ENCODE measurements at places on chromosomes 6 and 20.

- no peaks in the 10 kb centered on the region for H3K4me1 ChIP-seq
- no peaks in the 10 kb centered on the region for H3K36me3 ChIP-seq
- no peaks in the 10 kb centered on the region for H3K27me3 ChIP-seq
- H3K27ac ChIP-seq: no peak overlapping the region
Measured at GRCh38 chr6:5763407-5763806, 243.3 kb downstream of the NRN1 start.

GRCh38 chr20:7180256-7181045, 413.0 kb downstream of the BMP2 start:
- no peak overlapping the region for H3K4me3 ChIP-seq
- H3K27me3 ChIP-seq: no peaks in the 10 kb centered on the region
- no peak overlapping the region for H3K27ac ChIP-seq
- no peaks in the 10 kb centered on the region for H3K36me3 ChIP-seq
- no peaks in the 10 kb centered on the region for H3K4me1 ChIP-seq

GRCh38 chr6:10626154-10626741, 68.2 kb downstream of the C6orf52 start:
- DNase-seq: no peak
- no peaks in the 10 kb centered on the region for H3K36me3 ChIP-seq
- H3K4me3 ChIP-seq: no peak overlapping the region
- no peaks in the 10 kb centered on the region for H3K4me1 ChIP-seq
- no peaks in the 10 kb centered on the region for H3K27me3 ChIP-seq

GRCh38 chr6:1612299-1612973, 2.7 kb downstream of the FOXC1 start:
- peak overlapping the region; percentile 58 for H3K4me3 ChIP-seq
- peaks cover 5% of the 10 kb centered on the region for H3K27me3 ChIP-seq
- no peak for DNase-seq
- H3K36me3 ChIP-seq: no peaks in the 10 kb centered on the region
- peaks cover under 1% of the 10 kb centered on the region for H3K4me1 ChIP-seq

- no peak overlapping the region for H3K27ac ChIP-seq
- no peaks in the 10 kb centered on the region for H3K36me3 ChIP-seq
- no peaks in the 10 kb centered on the region for H3K4me1 ChIP-seq
- H3K4me3 ChIP-seq: no peak overlapping the region
- H3K27me3 ChIP-seq: no peaks in the 10 kb centered on the region
Measured at GRCh38 chr6:786946-787763, 94.2 kb upstream of the EXOC2 start.

DNA sequence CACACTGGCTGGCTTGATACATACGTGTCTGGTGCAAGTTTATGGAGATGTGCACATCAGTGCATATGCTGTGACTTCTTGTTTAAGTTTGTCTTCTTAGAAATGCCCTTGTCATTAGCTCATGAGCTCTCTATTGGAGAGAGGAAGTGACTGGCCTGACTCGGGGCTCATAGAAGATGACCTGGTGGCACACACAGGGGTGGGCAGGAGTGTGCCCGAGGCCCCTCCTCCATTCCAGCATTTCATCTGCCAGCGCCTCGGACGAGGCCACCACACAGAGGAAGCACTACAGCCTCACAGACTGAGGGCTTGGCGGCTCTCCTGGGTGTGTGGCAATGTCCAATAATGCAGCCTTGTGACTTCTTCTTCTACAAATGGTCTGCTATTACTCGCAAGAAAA, 109.7 kb downstream of the FAM120B start:
- no peaks in the 10 kb centered on the region for H3K4me1 ChIP-seq
- H3K36me3 ChIP-seq: no peaks in the 10 kb centered on the region

- no peaks in the 10 kb centered on the region for H3K4me1 ChIP-seq
- no peak overlapping the region for H3K27ac ChIP-seq
- H3K36me3 ChIP-seq: no peaks in the 10 kb centered on the region
- H3K27me3 ChIP-seq: no peaks in the 10 kb centered on the region
Measured at GRCh38 chr6:6221787-6222535, 98.5 kb downstream of the F13A1 start.

DNA sequence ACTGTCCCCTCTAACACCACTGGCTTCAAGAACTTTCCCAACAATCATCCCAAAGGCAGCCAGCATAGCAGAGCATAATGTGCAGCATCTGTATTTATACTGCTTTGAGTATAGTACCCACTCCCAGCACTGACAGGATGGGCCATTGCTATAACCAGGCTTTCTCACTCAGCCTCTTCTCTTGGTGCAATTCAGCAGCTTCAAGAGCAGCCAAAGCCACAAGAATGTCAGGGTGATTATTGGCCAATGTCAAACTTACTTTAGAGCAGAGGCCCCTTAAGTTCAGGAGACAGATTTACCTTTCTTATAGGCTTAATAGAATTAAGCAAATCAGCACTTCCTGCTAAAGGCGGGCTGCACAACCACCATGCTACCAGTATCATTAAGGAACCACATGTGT, 232.4 kb upstream of the RSPO3 start:
- no peaks in the 10 kb centered on the region for H3K27me3 ChIP-seq
- H3K27ac ChIP-seq: no peak overlapping the region
- no peaks in the 10 kb centered on the region for H3K36me3 ChIP-seq
- DNase-seq: no peak
- no peak overlapping the region for H3K4me3 ChIP-seq

- no peak overlapping the region for H3K27ac ChIP-seq
- no peak overlapping the region for H3K4me3 ChIP-seq
- H3K4me1 ChIP-seq: no peaks in the 10 kb centered on the region
- H3K27me3 ChIP-seq: peaks cover 5% of the 10 kb centered on the region
- DNase-seq: no peak
Measured at GRCh38 chr20:61846741-61847419, 218.8 kb downstream of the TAF4 start.

GRCh38 chr6:130447374-130447773, 81.6 kb downstream of the TMEM200A start:
- H3K4me3 ChIP-seq: no peak overlapping the region
- DNase-seq: no peak
- H3K27me3 ChIP-seq: no peaks in the 10 kb centered on the region
- H3K4me1 ChIP-seq: no peaks in the 10 kb centered on the region
- no peak overlapping the region for H3K27ac ChIP-seq

DNA sequence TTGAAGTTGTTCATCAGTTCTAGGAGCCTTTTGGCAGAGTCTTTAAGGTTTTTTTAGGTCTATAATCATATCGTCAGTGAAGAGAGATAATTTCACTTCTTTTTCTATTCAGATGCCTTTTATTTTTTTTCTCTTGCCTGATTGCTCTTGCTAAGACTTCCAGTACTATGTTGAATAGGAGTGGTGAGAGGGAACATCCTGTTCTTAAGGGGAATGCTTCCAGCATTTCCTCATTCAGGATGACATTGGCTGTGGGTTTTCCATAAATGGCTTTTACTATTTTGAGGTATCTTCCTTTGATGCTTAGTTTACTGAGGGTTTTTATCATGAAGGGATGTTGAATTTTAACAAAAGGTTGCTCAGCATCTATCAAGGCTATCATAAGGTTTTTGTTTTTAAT, 109.5 kb downstream of the CLVS2 start:
- no peak overlapping the region for H3K4me3 ChIP-seq
- H3K27ac ChIP-seq: no peak overlapping the region
- no peaks in the 10 kb centered on the region for H3K36me3 ChIP-seq

GRCh38 chr20:58202044-58202443, 26.4 kb downstream of the ANKRD60 start:
- no peaks in the 10 kb centered on the region for H3K36me3 ChIP-seq
- H3K4me3 ChIP-seq: no peak overlapping the region
- H3K4me1 ChIP-seq: no peaks in the 10 kb centered on the region
- no peak for DNase-seq
- no peaks in the 10 kb centered on the region for H3K27me3 ChIP-seq
